ENCODE measurements at places on chromosomes 6 and 20.

DNA sequence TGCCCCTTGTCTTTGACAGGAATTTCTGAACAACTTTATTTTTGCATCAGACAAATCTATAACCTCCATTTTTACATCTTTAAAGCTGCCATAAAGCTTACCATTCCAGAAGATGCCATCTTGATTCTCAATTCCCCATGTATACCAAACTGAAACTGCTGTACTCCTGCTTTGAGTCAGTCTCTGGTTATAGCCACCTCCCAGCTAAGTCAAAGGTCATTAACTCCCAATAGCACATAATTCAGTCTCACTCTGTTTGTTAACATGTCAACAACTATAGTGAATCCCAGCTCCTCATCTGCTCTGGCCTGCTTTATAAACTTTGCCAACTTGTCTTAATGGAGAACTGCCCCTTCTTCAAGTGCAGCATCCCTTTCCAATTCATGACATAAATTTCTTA, 343.6 kb downstream of the FRK start:
- DNase-seq, result no peak

DNA sequence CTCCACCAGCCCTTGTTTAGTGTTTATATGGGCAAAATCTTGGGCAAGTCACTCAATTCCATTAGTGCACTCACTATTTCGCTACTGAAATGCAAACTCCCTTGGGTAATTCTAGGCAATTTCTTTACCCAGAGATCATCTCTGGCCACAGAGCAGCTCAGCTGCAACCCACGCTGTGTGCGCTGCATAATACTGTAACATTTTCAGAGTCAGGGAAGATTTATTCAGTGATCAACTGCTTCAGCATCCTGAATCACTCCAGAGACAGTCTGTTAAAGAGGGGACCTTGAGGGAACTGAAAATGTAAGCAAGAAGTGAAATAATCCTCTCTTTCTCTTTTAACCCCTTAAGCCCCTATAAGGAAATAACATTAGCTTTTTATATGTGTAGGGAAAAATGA, 189.6 kb upstream of the FBXL4 start:
- DNase-seq, result no peak

DNA sequence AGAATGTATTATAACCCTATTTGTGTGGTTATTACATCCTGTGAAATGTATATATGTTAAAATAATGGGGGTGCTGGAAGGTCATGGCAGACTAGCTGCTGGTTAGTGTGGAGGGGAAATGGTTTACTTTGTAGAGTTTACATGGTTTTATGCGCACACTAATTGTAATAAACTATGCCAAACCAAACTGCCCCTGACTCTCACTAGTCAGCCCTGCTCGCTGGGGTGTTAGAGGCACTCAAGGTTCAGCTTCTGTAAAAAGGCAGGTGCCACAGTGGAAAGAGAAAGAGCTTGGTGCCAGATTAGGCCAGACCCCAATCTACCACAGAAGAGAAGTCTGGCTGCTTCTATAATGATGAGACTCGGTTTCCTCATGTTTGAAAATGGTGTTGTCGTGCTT, 52.7 kb downstream of the GOPC start:
- DNase-seq, result no peak

GRCh38 chr6:12075067-12075563, 63.0 kb downstream of the HIVEP1 start:
- DNase-seq, result no peak

- no peak for DNase-seq
Measured at GRCh38 chr20:3794701-3795420, 1.2 kb upstream of the CDC25B start.

DNA sequence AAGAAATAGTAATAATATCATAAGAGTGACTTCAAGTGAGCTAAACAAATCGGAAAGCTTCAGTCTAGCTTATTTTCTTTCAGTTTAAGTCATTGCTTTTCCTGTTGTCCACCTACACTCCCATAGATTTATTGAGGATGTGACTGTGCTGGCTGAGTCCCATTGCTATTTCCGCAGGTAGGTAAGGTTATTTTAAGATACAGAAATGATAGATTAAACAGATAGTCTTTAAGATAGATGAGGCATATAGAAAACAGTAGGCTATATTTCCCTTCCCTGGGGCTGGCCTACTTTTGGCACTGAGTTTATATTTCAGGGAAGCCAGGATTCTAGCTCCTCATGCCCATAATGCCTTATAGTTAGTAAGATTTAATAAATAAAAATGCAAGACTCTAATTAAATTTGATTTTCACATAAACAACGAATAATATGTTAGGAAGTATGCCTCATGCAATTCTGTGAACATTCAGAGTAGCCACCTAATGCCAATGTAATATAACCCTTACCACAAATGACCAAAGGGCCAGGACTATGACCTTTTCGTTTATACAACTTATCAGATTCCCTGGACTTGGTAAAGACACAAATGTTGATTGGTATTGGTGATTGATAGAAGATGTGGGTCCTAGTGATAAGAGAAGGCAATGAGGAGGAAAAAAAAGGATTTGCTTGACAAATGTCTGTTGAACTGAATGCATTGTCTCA, 1079.3 kb downstream of the EPHA7 start:
- DNase-seq, result no peak

All from activated naive CD8-positive, alpha-beta T cell treated with anti-CD3 and anti-CD28 coated beads, Interleukin-2, amount 50 U/mL, for 16 hours (primary cell).